Suprapubic skin (tissue), 4 donors: ENCODE measurements at places on chromosomes 6 and 20. TPM values are rescaled to one million over a fixed set of nuclear protein-coding genes. Genes with fewer than 3 reads are reported as not detected.

DNA sequence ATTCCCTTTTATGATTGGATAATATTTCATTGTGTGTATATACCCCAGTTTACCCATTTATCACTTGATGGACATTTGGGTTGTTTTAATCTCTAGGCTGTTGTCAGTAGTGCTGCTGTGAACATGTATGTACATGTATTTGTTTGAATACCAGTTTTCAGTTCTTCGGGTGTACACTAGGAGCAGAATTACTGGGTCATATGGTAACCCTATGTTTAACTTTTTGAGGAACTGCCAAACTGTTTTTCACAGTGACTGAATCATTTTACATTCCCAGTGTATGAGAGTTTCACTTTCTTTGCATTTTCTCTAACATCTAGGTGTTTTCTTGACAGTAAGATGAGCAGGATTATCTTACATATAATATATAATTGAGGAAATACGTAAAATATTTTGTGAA, 44.7 kb upstream of the ADIG start:
- no peak overlapping the region for H3K27ac ChIP-seq
- H3K4me3 ChIP-seq = no peak overlapping the region
- H3K27me3 ChIP-seq = no peaks in the 10 kb centered on the region
- no peaks in the 10 kb centered on the region for H3K4me1 ChIP-seq

GRCh38 chr6:81747327-81747726, 5.2 kb downstream of the TENT5A start:
- H3K27me3 ChIP-seq = no peaks in the 10 kb centered on the region
- H3K27ac ChIP-seq = no peak overlapping the region
- peak overlapping the region; percentile 68 for H3K4me3 ChIP-seq
- H3K4me1 ChIP-seq = peaks cover 44% of the 10 kb centered on the region
- H3K36me3 ChIP-seq = peaks cover 9% of the 10 kb centered on the region
- no peak for DNase-seq

DNA sequence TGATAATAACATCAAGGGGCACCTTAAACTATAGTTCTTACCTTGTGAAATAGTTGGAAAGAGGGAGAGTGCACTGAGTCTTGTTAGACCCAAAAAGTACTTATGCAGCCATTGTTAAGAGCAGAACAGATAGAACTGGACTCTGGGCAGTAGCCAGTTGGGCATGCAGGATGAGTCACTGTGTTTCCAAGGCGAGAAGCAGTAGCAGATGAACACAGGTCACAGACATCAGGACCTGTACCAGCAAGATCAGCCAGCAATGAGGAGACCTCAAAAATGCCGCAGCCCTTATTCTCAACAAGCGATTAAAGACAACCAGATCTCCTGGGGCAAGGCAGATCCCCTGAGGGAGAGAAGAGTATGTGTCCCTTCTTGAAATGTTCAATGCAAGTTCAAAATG, 79.0 kb downstream of the SAMD3 start:
- DNase-seq = no peak
- H3K27me3 ChIP-seq = no peaks in the 10 kb centered on the region
- H3K4me3 ChIP-seq = no peak overlapping the region
- H3K36me3 ChIP-seq = peaks cover 2% of the 10 kb centered on the region
- no peaks in the 10 kb centered on the region for H3K4me1 ChIP-seq

DNA sequence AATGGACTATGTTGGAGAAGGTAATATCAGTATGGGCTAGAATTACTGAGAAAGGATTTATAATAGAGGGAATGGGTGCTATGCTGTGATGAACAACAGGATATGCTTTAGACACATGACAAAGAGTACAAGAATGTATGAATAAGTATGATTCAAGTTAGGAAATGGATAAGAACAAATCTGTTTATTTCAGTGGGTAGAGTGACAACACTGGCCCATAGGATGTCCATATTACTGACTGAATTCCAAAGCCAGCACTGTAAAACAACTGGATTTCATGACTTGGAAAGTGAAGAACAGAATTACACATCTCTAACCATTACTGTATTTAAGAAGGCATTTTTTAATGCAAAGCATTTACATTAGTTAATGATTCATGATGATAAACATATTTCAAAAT, 35.9 kb downstream of the EPM2A start:
- no peaks in the 10 kb centered on the region for H3K36me3 ChIP-seq
- H3K4me1 ChIP-seq = no peaks in the 10 kb centered on the region
- no peak for DNase-seq
- H3K27me3 ChIP-seq = no peaks in the 10 kb centered on the region
- H3K27ac ChIP-seq = no peak overlapping the region
- no peak overlapping the region for H3K4me3 ChIP-seq

DNA sequence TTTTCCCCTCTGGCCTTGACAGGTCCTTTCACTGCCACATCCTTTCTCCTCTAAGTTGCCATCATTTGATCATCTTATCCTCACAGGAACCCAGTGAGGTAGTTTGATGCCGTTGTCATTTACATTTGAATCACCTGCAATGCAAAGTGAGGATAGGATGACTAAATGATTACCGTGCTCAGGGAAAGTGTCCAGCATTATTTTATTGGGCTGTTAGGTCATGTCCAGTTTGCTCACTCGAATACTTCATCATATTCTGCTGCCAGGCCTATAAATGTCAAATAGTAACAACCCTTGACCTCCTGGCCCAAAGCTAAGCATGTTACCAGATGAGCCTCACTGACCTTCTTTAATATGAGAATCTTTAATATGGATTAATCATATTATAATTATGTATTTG, 1068.7 kb upstream of the FLRT3 start:
- H3K27me3 ChIP-seq = no peaks in the 10 kb centered on the region
- no peak overlapping the region for H3K4me3 ChIP-seq
- no peaks in the 10 kb centered on the region for H3K4me1 ChIP-seq
- DNase-seq = no peak

DNA sequence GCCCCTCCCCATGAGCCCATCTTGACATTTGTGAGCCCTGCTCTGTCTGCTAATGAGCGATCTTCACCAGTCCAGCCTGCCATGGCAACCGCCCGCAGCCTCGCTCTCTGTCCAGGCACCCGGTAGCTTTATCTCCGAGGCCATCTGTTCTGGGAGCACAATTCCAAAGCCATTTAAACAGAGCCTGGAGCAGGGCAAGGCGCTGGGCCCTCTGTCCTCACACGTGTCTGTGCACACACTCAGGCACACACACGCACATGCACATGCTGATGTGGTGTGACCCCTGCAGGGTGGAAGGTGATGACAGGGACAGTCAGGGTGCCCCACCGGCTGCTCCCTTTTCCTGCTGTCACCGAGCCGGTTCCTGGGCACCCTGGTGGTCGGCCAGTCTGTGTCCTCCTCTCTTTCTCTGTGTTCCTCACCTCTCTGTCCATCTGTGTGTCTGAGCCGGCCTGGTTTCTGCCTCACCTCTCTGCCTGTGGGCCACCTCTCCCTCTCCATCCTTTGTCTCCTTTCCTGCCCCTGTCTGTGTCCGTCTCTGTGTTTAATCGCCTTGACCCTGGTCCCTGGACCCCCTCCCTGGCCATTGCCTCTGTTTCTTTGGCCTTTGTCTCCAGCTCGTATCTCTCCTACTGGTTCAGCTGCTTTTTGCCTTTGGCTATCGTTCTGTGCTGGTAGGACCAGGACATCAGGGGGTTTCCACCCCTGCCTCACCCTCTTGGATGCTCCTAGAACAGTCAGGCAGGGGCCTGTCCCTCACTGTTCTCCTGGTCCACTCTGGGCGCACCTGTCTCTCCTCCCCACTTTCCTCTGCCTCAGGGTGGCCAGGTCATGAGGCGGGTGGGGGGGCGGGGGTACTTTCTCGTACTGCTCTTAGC, 8.8 kb upstream of the MYT1 start:
- H3K36me3 ChIP-seq = no peaks in the 10 kb centered on the region
- H3K4me1 ChIP-seq = no peaks in the 10 kb centered on the region
- H3K27ac ChIP-seq = no peak overlapping the region

GRCh38 chr6:113476937-113477839, 380.0 kb upstream of the MARCKS start:
- H3K4me3 ChIP-seq = no peak overlapping the region
- no peaks in the 10 kb centered on the region for H3K27me3 ChIP-seq
- H3K27ac ChIP-seq = no peak overlapping the region
- H3K36me3 ChIP-seq = no peaks in the 10 kb centered on the region
- DNase-seq = no peak

DNA sequence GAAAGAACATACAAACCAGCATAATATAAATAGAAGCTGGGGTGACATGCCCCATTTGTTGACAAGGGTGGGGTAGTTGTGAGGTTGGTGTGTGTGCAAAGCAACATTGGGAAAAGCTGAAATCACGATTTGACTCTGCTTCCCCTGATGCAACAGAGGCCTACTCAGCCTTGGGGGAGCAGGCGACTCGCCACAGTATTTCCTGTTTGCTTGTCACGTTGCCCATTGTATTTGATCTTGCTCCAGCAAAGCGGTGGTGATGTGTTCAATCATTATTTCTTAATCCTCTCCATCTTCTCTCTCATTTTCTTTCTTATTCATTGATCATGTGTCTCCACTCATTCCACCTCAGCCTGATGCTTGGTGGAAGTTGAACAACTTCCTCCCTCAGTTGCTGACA, 165.8 kb upstream of the CITED2 start:
- H3K4me1 ChIP-seq = peaks cover 8% of the 10 kb centered on the region
- H3K27me3 ChIP-seq = no peaks in the 10 kb centered on the region
- H3K27ac ChIP-seq = peak overlapping the region; percentile 40
- H3K4me3 ChIP-seq = no peak overlapping the region
- H3K36me3 ChIP-seq = no peaks in the 10 kb centered on the region

GRCh38 chr6:43286980-43287716, 10.9 kb upstream of the SLC22A7 start:
- peaks cover 9% of the 10 kb centered on the region for H3K4me1 ChIP-seq
- H3K27me3 ChIP-seq = peaks cover 47% of the 10 kb centered on the region
- H3K27ac ChIP-seq = no peak overlapping the region
- no peak overlapping the region for H3K4me3 ChIP-seq

GRCh38 chr6:107695061-107695720, 128.9 kb downstream of the SCML4 start:
- no peak for DNase-seq
- H3K4me3 ChIP-seq = no peak overlapping the region
- H3K4me1 ChIP-seq = no peaks in the 10 kb centered on the region
- H3K36me3 ChIP-seq = no peaks in the 10 kb centered on the region

DNA sequence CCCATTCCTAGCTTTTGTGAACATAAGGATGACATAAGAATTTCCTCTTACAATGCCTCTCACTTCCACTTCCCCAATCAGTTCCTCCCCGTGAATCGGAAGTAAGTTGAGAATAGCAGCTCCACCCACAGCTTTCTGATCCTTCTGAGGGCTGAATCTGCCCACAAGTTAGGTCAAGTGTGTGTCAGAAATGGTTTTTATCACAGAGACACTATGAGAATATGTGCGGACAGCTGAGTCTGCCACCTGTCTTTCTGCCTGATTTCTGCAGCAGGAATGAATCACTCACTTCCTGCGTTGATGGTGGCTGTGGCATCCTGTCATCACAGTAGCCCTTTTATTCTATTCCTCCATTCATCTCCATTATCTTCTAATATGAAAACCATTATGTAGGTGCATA, 70.2 kb downstream of the RIN2 start:
- H3K27me3 ChIP-seq = no peaks in the 10 kb centered on the region
- H3K36me3 ChIP-seq = no peaks in the 10 kb centered on the region
- H3K27ac ChIP-seq = no peak overlapping the region
- peaks cover 9% of the 10 kb centered on the region for H3K4me1 ChIP-seq
- no peak for DNase-seq

- H3K27ac ChIP-seq = no peak overlapping the region
- H3K4me1 ChIP-seq = no peaks in the 10 kb centered on the region
Observed at GRCh38 chr6:163725008-163725941, 310.8 kb downstream of the QKI start.

GRCh38 chr20:15895560-15896084, 677.6 kb downstream of the KIF16B start:
- H3K4me1 ChIP-seq = peaks cover 6% of the 10 kb centered on the region
- H3K27me3 ChIP-seq = no peaks in the 10 kb centered on the region
- no peak for DNase-seq
- no peaks in the 10 kb centered on the region for H3K36me3 ChIP-seq
- no peak overlapping the region for H3K27ac ChIP-seq

GRCh38 chr20:36967636-36968035, 16.1 kb upstream of the SAMHD1 start:
- no peaks in the 10 kb centered on the region for H3K27me3 ChIP-seq
- H3K4me3 ChIP-seq = no peak overlapping the region
- DNase-seq = no peak
- no peak overlapping the region for H3K27ac ChIP-seq
- no peaks in the 10 kb centered on the region for H3K36me3 ChIP-seq

DNA sequence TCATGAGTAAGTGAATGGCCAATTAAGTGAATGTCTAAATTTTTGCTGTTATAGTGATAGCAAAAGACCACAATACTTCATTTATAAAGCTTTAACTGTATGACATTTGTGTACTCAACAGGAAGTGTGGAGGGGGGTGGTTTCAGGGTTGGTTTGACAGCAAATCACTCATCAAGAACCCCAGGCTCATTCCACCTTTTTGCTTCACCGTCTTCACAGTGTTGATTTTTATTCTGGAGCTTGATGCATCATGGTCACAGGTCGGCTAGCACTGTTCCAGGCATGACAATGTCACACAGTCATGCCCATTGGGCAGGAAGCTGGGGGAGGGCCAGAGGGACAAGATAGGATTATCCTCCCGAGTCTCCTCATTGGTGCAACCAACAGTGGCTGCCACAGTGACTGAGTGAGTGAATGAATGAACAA, 75.0 kb downstream of the MDGA1 start:
- no peak overlapping the region for H3K4me3 ChIP-seq
- H3K27me3 ChIP-seq = peaks cover 52% of the 10 kb centered on the region
- no peak overlapping the region for H3K27ac ChIP-seq
- H3K4me1 ChIP-seq = peaks cover 13% of the 10 kb centered on the region

GRCh38 chr6:130913120-130913519, 85.9 kb downstream of the SMLR1 start:
- peaks cover 7% of the 10 kb centered on the region for H3K4me1 ChIP-seq
- no peak overlapping the region for H3K27ac ChIP-seq
- H3K27me3 ChIP-seq = no peaks in the 10 kb centered on the region
- DNase-seq = no peak
- no peaks in the 10 kb centered on the region for H3K36me3 ChIP-seq
- no peak overlapping the region for H3K4me3 ChIP-seq

- no peaks in the 10 kb centered on the region for H3K36me3 ChIP-seq
- no peaks in the 10 kb centered on the region for H3K27me3 ChIP-seq
- DNase-seq = no peak
- no peak overlapping the region for H3K4me3 ChIP-seq
Observed at GRCh38 chr6:85792254-85792653, 149.6 kb upstream of the SYNCRIP start.

The GLP1R gene
- total RNA-seq = 0.59 TPM

The MYCT1 gene
- total RNA-seq = 5.8 TPM

The CYP39A1 gene
- 20.0 TPM for total RNA-seq

The VSX1 gene
- not detected for total RNA-seq

The CGAS gene
- total RNA-seq = 0.79 TPM

The TAGAP gene
- total RNA-seq = 1.5 TPM
